ENCODE measurements at places on chromosomes 11 and 22. TPM values are rescaled to one million over a fixed set of nuclear protein-coding genes. Genes with fewer than 3 reads are reported as not detected.
A peak's percentile ranks its signal among the peaks of the same experiment; 100 is the strongest.

DNA sequence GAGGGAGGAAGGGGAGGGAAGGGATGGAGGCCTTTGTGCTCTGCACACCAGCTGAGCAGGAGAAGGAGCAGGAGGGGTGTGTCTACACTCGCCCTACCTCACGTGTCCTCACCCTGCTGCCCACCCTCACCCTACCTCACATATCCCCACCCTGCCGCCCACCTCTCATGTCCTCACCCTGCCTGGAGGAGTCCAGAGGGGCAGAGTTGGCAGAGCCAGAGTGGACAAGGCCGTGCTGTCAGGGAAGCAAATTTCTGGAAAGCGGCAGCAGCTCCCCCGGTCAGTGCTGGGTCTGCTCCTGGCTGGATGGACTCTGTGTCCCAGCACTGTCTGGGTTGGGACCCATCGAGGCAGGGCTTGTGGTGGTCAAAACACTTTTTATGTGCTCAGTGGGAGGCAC is 799.6 kb downstream of the BRD1 start:
- no peak for DNase-seq

GRCh38 chr11:13761250-13761649 is 92.8 kb downstream of the FAR1 start:
- DNase-seq = no peak

- DNase-seq = no peak
Observed at GRCh38 chr11:119478711-119479285, 55.8 kb upstream of the THY1 start.

DNA sequence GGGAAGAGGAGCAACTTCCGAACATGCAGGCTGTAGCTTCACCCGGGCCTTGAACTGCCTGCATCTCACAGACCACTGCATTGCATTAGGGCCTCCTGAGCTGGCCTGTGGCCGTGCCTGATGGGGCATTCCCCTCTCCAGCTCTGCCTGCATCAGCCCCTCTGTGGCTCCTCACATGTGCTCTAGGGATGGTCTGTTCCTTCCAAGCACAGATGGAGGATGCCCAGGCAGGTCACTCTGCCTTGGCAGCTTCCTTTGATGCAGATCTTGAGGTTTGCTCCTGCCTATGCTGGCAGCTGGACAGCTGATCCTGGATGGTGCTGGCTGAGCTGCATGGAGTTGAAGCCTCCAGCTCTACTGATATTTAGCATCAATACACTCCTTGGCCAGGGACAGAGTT is 28.5 kb downstream of the AMPD3 start:
- DNase-seq = no peak

DNA sequence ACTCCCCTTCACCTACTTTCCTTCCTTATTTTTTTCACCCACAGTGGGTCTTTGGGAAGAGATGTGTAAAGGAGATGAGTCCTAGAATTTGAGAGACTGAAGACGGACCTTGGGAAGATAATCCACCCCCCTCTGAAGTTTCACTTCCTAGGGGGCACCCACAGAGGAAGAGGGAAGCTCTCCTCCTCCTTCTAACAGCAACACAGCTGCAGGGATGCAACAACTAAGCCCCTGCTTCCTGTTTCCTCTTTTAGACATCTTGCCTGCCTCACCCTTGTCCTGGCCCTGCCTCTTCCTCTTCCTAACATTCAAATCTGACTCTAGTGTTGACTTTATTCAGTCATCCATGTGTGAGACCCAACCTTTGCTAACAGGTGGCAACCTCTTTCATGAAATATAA is 424.6 kb downstream of the BUD13 start:
- DNase-seq = no peak

GRCh38 chr11:20522536-20522935 is 76.9 kb upstream of the SLC6A5 start:
- no peak for DNase-seq

GRCh38 chr22:36387709-36387958 is 133 bp downstream of the MYH9 start:
- DNase-seq = no peak

DNA sequence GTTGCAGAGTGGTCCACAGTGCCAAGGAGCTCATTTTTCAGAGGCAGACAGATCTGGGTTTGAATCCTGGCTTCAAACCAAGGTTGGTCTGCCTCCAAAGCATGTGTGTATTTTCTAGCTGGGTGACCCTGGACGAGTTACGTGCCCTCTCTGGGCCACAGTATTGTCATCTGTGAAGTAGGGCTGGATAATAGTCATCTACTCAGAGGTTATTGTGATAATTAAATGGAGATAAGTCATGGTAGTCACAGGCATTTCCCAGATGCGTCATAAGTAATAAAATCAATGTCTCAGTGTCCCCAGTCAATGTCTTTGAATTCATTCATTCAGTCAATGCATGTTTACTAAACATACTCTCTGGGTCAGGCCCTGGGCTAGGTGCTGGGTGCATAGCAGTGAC is 8.6 kb downstream of the OMP start:
- DNase-seq = no peak

GRCh38 chr22:46589871-46590271 is 30.3 kb upstream of the GRAMD4 start:
- no peak for DNase-seq

DNA sequence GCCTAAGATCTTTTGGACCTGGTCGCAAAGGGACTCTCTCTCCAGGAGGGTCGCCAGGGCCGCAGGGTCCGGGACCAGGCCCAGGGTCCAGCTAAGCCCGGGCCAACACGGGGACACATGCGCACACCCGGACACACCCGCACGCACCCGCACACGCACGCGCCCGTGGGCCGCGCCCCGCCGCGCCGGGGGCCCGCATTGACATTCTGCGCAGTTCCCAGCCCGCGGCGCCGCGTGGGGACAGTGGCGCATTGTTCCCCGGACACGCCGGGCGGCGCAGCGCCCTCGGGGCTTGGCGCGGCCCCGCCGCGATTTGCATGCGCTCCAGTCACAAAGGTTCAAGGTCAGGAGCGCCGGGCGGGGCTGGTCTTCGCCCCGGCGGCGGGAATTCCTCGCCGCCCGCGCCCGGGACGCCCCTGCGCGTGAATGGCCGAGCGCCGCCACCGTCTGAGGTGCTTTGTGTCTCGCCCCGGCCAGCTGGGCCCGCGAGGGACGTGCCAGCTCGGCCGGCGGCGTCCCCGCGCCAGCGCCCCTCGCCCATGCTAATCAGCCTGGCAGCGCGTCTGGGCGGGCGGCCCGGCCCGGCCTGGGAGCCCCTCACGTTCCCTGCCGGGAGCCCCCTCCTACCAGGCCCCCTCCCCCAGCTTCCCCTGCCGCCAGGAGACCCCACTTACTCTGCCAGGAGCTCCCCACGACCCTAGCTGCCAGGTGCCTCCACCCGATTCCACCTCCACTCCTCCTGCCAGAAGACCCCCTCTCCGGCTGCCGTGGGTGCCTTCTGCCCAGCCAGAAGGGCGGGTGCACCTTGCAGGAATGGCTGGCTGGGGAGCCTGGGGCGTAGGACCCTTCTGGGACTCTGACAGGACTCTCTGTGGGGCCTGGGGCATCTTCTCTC is 50.5 kb upstream of the WNT7B start:
- peak; percentile 53 for DNase-seq

The OR8D4 gene
- total RNA-seq = not detected

DNA sequence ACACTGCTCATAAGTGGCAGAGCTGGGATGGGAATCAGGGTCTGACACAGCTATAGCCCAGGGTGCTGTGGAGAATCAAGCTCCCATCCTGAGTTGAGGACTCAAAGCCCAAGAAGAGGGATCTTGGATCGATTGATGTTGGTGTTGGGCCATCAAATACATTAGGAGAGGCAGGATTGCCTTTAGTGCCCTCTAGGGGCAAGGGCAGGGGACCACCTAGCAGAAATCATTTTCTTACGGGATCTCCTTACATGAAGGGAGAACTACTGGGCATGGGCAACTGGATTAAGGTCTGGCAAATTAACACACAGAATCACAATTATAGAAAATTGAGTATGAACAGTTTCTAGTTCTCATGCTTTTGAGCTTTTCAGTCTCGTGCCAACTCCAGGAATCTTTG is 24.9 kb upstream of the EMSY start:
- DNase-seq = no peak

DNA sequence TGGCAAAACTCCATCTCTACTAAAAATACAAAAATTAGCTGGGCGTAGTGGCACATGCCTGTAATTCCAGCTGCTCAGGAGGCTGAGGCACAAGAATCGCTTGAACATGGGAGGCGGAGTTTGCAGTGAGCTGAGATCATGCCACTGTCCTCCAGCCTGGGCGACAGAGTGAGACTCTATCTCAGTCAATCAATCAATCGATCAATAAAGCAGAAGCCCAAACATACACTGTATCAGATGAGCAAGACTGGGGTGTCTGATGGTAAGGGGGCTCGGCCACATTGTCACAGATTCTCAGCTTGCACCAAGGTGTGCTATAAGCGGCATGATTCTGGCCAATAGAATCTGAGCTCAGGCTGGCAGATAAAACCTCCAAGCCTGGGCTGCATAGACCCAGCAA is 261.1 kb downstream of the BUD13 start:
- DNase-seq = no peak

DNA sequence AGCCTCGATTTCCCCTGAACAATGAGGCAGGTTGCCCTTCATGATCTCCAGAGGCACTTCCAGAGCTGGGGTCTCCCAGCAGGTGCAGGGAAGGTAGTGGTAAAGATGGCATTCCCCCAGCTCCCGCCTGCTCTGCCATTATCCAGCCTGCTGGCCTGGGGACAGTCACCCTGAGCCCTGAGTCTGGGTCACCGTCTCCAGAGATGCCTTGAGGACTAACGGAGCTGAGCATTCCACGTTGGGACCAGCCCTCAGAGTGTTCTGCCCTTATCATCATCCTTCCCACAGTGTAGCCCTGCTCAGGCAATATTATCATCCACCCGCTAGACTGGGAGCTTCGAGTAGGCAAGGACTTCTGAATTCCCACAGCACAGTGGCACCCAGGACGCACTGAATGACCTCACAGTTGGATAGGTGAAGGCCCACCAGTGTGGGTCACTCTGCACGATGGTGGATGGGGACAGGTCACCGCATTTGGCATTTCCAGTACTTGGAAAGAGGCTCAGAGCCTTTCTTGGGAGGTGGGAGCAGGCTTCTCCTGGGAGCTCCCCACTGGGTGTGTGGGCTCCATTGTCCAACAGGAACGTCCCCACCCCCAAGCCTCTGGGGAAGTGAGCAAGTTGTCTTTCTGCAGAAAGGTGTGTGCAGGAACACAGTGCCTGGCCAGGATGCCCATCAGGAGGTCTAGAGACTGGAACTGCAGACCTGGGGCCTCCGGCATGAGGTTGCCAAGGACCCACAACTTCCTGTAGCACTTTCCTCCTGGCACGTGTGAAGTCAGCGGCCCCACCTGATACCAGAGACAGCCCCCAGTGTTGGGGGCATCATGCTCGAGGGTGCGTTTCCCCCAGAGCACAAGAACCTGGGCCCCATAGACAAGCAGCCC is 51.4 kb upstream of the WNT7B start:
- no peak for DNase-seq

- DNase-seq = no peak
Observed at GRCh38 chr22:48394787-48395186, 1432.9 kb downstream of the BRD1 start.

DNA sequence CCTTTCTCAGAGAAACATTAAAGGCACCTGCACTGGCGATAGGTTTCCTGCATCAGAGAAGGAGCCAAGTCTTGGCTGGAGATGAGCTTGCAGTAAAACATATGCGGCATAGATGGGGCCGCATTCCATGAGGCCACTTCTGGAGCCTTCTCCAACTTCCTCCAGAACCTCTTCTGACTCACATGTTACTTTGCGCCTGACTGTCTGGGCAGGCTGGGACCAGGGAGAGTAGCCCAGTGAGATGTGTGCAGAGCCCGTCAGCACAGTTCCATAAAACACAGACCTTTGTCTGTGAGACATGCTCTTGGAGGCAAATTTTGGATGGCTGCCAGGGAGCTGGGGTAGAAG is 55.4 kb upstream of the BID start:
- no peak for DNase-seq

The CFAP68 gene
- total RNA-seq = 22.9 TPM

- DNase-seq = no peak
Observed at GRCh38 chr11:74927496-74927895, 21.4 kb downstream of the XRRA1 start.

- DNase-seq = no peak
Observed at GRCh38 chr11:100731471-100731870, 44.4 kb downstream of the ARHGAP42 start.

The HMGXB4 gene
- 29.5 TPM for total RNA-seq

- DNase-seq = no peak
Observed at GRCh38 chr22:24723111-24723510, 51.4 kb downstream of the PIWIL3 start.

DNA sequence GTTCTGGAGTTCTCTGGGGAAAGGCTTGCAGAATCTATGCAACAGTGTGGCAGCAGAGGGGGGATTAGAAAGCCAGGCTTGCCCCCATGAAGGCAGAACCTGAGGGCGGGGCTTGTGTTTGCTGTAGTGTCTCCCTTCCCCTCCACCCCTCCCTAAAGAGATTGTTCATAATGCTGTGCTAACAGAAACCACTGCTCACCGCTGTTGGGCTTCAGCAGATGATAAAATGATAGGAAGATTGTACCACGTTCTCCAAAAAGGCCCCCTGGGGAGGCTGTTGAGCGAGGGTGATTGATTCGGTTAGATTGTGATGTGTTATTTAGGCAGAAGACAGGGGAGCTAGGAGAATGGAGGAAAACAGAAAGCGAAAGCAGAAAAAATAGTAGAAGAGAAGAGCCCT is 215.2 kb upstream of the NCAM1 start:
- DNase-seq = no peak

All from naive thymus-derived CD8-positive, alpha-beta T cell (primary cell).